ENCODE measurements at places on chromosomes 7 and 10.
A peak's percentile ranks its signal among the peaks of the same experiment; 100 is the strongest.

- no peak for DNase-seq
Measured at GRCh38 chr7:96481796-96482195, 159.9 kb upstream of the SLC25A13 start.

DNA sequence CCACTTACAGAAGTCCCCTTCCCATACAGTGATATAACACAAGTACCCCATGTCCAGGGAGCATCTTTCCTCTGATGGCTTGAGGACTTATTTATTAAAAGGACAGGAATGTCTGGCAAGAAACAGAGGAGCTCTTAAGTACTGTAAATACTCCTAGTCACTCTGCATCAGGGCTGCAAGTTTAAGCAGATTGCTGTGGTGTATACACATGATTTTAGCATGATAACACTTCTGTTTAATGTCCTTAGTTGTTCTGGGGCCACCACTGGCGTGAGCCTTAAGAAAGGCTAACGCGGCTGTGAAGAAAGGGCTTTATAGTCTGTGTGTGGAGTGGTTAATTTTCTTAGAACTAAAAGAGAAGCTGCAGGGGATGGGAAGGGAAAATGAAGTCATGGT, 65.7 kb downstream of the GBF1 start:
- no peak for DNase-seq

GRCh38 chr7:6164010-6164409, 108.4 kb downstream of the CYTH3 start:
- no peak for DNase-seq

- DNase-seq, result no peak
Measured at GRCh38 chr10:86301971-86302370, 64.6 kb downstream of the GRID1 start.

- DNase-seq, result no peak
Measured at GRCh38 chr7:107723255-107723654, 20.7 kb upstream of the CBLL1 start.

- DNase-seq, result no peak
Measured at GRCh38 chr7:111045449-111045848, 45.5 kb upstream of the LRRN3 start.

- peak; percentile 61 for DNase-seq
Measured at GRCh38 chr10:89029785-89030437, 39.3 kb downstream of the FAS start.

All from effector memory CD8-positive, alpha-beta T cell (primary cell).